Thoracic aorta (tissue), 2 donors: ENCODE measurements at places on chromosomes 3 and 15. TPM values are rescaled to one million over a fixed set of nuclear protein-coding genes. Genes with fewer than 3 reads are reported as not detected.

GRCh38 chr3:59143447-59143846 lies 93.6 kb upstream of the CFAP20DC start:
- no peaks in the 10 kb centered on the region for H3K27me3 ChIP-seq
- H3K27ac ChIP-seq, result no peak overlapping the region
- no peak for DNase-seq

GRCh38 chr3:194879126-194879877 lies 193.6 kb downstream of the FAM43A start:
- H3K4me3 ChIP-seq, result no peak overlapping the region
- H3K36me3 ChIP-seq, result no peaks in the 10 kb centered on the region
- DNase-seq, result no peak
- no peak overlapping the region for H3K27ac ChIP-seq
- no peaks in the 10 kb centered on the region for H3K27me3 ChIP-seq

The SPATA12 gene
- total RNA-seq, result not detected

- H3K27me3 ChIP-seq, result no peaks in the 10 kb centered on the region
- H3K4me3 ChIP-seq, result no peak overlapping the region
- no peaks in the 10 kb centered on the region for H3K4me1 ChIP-seq
- DNase-seq, result no peak
- H3K36me3 ChIP-seq, result no peaks in the 10 kb centered on the region
- H3K27ac ChIP-seq, result no peak overlapping the region
Observed at GRCh38 chr3:190721330-190721729, 141.2 kb downstream of the GMNC start.
